Fibroblast of lung (primary cell): ENCODE measurements at places on chromosomes 5 and 9. TPM values are rescaled to one million over a fixed set of nuclear protein-coding genes. Genes with fewer than 3 reads are reported as not detected.

GRCh38 chr5:146528236-146528635 lies 12.2 kb upstream of the GPR151 start:
- peak; percentile 9 for DNase-seq

DNA sequence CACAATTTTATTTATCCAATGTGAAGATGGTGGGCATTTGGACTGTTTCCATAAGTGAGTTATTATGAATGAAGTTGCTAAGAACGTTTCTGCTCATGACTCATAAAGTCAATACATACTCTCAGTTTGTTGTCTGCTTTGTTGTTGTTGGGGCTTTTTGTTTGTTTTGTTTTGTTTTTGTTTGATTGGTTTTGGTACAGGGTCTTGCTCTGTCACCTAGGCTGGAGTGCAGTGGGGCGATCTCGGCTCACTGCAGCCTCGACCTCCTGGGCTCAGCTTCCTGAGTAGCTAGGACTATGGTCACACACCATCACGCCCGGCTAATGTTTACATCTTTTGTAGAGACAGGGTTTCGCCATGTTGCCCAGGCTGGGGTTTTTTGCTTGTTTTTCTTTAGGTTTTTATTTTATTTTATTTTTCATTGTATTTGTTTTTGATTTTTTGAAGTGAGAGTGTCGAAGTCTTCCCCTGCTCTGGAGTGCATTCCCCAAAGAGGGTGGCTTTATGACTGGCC lies 18.0 kb downstream of the TRIM7 start:
- DNase-seq, result no peak

- DNase-seq, result no peak
These were observed 98.1 kb upstream of the TAS2R1 start for GRCh38 chr5:9728261-9728660.

- DNase-seq, result no peak
These were observed 325.8 kb downstream of the TMEM38B start for GRCh38 chr9:106020186-106020585.

DNA sequence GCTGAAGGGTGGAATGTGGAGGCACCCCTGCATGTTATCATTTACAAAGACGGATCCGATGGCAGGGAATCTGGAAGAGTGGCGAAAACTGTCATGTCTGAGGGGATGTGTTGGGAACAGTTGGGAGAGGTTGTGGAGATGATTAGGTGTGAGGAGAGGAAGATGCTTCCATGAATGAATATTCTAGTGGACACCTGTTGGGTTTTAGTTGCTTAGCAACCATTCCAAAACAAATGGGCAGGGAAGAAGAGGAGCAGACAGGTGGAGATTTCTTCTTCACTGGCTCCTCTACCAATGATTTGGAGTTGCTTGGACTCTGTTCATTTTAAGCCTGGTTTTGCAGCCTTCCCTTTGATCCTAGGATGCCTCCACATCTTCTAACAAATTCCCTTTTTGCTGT lies 465.3 kb upstream of the CLINT1 start:
- no peak for DNase-seq

DNA sequence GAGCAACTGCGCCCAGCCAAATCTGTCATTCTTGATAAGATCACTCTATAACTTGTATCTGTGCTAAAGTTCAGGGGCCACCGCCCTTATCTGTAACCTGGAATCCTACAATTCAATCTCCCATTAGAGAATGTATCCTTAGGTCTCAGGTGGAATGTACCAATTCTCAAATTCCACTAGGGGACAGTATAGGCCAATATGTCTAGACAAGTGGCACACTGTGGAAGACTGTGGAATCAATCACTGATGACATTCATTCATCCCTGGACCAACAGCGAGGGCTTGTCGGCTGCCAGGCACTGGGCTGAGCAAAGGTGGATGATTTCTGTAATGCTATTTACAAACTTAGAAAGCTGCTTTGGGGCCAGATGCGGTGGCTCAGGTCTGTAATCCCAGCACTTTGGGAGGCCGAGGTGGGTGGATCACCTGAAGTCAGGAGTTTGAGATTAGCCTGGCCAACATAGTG lies 28.7 kb upstream of the MEGF9 start:
- DNase-seq, result peak; percentile 27

- peak; percentile 29 for DNase-seq
These were observed 38.6 kb downstream of the ELOVL7 start for GRCh38 chr5:60805463-60805862.

- DNase-seq, result no peak
These were observed 42.2 kb upstream of the ALDOB start for GRCh38 chr9:101477736-101478135.

DNA sequence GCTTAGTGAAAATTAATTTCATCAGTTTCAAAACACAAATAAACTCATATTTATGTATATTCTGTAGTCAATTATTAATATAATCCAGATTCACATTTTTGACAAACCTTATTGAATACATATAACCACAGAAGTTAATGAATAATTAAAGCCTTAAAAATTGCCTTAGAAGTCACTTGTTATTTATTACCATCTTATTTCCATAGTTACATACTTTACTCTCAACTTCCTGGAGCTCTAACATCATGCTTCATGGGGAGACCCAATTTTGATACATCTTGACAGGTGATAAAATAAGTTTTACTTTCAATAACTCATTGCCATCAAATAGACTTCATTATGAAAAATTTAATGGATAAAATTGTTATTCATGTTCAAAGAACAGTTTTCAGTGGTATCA lies 1038.7 kb downstream of the PTPRD start:
- DNase-seq, result no peak

GRCh38 chr5:178350361-178351220 lies 118.0 kb upstream of the PHYKPL start:
- no peak for DNase-seq

- no peak for DNase-seq
These were observed 424.2 kb downstream of the TUSC1 start for GRCh38 chr9:25254051-25254450.

GRCh38 chr5:157494178-157494832 lies 34.3 kb downstream of the NIPAL4 start:
- DNase-seq, result no peak

DNA sequence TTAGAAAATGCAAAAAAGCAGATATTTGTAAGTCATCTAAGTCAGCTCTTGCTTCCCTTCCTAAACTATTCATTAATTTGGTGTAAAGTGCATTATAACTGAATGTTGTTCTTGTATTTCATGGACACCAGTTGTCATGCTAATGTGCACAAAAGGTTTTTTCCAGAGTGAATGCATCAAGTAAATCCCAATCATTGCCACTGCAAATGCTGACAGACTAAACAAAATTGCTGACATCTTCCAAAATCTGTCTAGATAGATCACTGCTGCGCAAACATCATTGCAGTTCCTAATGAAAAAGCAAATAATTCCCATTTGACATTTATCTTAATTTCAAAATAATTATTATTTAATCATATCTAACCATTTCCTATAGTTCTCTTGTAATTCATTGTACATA lies 161.7 kb downstream of the PDE4D start:
- no peak for DNase-seq

DNA sequence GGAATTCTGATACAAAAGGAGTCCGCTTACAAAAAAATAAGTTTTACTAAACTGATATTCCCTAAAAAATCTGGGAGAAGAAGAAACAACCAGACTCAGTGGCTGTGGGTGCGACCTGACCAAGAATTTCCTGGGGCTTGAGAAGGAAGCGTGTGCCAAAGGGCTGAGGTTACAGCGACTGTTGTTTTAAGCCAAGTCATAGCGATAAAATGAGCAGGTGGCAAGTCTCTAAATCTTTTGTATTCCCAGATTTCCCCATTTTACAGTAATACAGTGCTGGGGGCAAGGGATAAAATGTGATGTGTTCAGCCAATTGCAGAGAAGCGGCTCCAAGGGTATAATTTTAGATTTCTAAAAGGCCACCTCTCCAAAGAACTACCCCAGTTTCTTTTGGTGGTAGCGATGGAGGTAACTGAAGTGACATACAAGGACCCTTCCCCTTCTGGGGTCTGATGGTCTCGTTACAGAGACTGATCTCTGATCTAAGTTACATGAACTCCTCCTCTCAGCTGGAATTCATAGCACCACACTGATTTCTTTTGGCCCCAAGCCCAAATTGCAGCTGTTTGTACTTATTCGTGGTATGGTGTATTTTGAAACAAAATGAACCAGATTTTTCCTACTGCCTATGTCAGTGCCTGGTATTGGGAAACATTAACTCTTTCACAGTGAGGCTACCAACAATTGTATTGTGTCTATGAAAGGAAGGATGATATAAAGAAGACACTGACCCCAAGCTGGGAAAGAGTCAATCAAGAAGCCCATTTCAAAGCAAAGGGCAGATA lies 41.6 kb downstream of the LPAR1 start:
- peak; percentile 72 for DNase-seq

GRCh38 chr5:113524927-113525326 lies 11.4 kb downstream of the YTHDC2 start:
- no peak for DNase-seq

TAS2R1 gene
- polyA plus RNA-seq, result 0.18 TPM in 1 of 2 replicates, not detected in the other

ANKDD1B gene
- polyA plus RNA-seq, result 0.03 and 0.07 TPM in 2 replicates

GOLGA1 gene
- 12.0 and 12.8 TPM in 2 replicates for polyA plus RNA-seq

FAM153A gene
- not detected in 2 replicates for polyA plus RNA-seq

SLCO6A1 gene
- polyA plus RNA-seq, result not detected in 2 replicates

NTNG2 gene
- polyA plus RNA-seq, result 0.26 and 1.3 TPM in 2 replicates

RNF183 gene
- not detected in 2 replicates for polyA plus RNA-seq

ZNF462 gene
- polyA plus RNA-seq, result 6.0 and 6.3 TPM in 2 replicates
